ENCODE measurements at places on chromosomes 6 and 20.

DNA sequence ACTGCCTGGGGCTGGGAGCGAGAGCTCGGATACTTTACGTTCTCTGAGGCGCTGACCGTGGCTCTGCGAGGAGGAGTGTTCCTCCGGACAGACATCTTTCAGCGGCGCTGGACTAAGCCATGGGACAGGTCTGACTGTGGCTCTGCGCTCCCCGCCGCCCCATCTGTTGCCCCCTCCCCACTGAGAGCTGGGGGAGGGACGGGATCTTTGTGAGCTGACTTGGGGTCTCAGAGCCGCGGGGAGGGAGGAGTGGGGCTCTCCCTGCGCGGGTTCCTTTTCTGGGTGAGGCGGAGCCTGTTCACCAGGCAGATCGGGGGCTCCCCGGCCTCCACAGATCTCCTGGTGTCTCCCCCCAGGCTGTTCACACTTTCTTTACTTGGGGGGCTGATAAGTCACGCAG is 11.3 kb upstream of the GATA5 start:
- DNase-seq: no peak

GRCh38 chr20:23128461-23129125 is 42.5 kb upstream of the CD93 start:
- no peak for DNase-seq

DNA sequence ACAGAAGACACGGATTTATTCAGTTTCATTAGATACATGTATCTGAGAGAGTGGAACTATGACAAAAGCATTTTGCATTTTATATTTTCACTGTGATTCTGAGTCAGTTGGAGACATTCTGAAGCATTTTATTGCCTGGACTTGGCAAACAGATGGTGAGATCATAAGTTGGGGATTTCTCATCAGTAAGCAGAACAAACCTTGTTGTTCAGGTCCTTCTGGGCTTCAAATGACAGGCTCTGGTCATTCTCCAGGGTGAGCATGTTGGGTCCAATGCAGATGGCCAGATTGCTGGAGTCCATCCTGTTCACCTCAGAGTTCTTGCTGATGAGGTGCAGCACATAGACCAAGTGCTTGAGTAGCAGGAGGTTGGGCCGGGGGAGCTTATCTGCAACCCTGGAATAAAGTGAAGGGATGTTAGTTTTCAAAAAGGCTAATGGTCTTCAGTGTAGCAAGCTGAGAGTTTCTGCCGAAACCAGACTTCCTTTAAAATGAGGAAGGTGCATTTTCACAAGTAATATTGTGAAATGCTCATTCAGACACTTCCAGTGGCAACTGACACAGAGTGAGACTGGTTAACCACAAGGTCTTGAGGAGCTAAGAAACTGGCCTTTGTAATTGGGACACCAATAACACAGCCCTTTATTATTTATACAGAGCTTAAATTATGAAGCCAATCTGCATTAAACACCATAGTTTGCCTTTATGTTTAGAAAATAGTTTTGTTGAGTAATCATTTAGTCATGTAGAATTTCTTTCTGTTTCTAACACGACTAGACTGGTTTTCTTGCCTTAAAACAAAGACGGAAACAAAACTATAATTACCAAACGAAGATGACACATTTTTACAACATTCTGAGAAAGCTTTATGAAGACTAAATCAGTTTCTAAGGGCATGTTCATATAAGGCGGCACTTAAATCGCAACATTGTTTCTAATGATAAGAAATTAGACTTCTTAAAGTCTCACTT is 5.6 kb downstream of the TAGAP start:
- DNase-seq: peak; percentile 69

GRCh38 chr6:115882174-115882573 is 178.5 kb downstream of the FRK start:
- no peak for DNase-seq

DNA sequence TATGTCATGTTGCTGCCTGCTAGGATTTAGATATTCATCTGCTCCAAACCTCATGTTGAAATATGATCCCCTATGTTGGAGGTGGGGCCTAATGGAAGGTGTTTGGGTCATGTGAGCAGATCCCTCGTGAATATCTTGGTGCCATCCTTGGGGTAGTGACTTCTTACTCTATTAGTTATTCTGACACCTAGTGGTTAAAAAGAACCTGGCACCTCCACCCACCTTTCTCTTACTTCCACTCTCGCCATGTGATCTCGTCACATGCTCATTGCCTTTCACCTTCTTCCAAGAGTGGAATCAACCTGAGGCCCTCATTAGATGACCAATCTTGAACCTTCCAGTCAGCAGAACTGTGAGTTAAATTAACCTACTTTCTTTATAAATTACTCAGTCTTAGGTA is 549.4 kb upstream of the SYNCRIP start:
- no peak for DNase-seq

GRCh38 chr20:50281831-50282591 is 91.4 kb downstream of the CEBPB start:
- DNase-seq: no peak

DNA sequence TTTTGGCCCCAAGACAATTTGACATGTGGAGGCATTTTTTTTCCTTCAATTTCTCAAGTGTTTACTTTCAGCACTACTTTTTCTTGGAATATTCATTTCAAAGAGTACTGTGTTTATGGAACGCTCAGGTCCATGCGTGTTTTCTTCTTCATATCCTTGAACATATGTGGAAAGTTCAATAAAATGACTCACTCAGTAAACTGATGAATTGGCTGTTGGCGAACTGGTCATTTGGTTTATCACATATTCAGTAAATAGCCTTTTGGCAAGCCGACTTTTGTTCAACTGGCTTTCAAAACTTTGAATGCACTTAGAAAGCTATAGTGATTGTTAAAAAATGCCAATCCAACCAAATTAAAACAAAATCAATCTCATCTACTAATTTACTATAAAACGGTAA is 964.6 kb upstream of the SLC35B3 start:
- no peak for DNase-seq

GRCh38 chr6:156778454-156779205 is 1.5 kb downstream of the ARID1B start:
- peak; percentile 48 for DNase-seq

GRCh38 chr6:35088281-35089215 is 52.6 kb downstream of the TCP11 start:
- DNase-seq: no peak

GRCh38 chr20:63855363-63856097 is 5.8 kb upstream of the ABHD16B start:
- DNase-seq: no peak

DNA sequence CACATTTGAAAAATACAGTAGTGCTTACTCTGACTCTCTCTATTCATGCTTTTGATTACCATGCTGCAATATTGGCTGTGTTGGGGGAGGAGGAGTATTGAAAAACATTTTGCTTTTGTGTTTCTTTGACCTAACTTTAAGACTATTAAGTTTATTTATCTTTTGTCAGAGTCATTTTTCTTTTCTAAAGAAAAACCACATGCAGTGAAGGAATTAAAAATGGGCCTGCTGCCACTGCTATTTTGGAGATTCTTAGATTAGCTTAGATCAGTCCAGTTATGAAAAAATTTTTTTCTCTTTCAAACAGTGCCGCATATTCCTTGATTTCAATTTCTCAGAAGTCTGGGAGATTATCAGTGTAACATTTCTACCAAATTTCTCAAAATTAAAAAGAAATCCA is 36.1 kb downstream of the BCKDHB start:
- no peak for DNase-seq

DNA sequence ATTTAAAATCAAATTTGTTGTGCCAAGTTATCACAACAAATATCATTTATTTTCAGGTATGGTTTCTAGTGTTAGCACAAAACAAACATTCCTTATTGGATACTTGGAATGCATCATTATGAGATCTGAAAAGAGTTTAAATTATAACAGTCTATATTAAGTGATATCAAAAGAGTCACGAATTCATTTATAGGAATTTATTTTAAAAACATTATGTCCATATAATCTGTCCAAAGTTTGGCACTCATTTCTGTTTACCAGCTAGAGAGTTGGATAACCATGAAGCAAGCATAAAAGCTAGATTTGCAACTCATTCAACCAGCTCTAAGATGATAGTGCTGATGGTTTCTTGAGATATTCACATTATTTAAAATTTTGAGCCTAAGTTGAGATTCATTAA is 453.2 kb downstream of the DOK5 start:
- no peak for DNase-seq

DNA sequence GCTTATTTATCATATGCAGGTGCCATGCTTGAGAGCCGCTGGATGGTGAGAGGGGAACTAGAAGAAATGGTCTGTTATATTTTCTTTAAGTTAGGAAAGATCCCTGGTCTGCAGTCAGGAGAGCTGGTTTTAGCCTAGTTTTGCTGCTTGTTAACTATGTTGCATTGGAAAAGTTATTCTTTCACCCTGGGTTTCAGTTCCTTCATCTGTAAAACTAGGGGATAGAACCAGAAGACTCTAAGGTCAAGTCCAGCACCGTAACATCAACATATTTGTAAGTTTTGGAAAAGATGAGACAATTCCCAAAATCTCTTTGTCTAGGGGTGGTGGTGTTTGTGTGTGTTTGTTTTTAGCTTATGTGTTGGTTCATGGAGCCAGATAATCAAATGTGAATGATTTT is 304.0 kb downstream of the QKI start:
- DNase-seq: no peak

DNA sequence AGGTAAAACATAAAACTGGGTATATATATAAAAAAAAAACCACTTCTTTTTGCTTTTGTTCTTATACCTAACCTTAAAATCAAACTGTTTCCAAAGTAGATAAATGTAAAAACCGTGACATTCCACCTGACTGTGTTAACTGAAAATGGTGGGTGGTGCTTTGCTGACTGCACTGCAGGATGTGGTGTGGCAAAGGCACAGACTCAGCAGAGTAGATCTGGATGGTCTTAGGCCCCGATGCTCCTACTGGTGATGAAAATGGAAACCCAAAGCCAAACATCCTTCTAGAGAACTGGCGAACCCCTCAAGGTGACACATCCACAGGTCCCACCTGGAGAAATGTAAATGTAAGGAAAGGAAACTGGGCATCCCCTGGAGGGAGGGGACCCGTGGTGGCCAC is 8.9 kb downstream of the TGIF2 start:
- peak; percentile 34 for DNase-seq

DNA sequence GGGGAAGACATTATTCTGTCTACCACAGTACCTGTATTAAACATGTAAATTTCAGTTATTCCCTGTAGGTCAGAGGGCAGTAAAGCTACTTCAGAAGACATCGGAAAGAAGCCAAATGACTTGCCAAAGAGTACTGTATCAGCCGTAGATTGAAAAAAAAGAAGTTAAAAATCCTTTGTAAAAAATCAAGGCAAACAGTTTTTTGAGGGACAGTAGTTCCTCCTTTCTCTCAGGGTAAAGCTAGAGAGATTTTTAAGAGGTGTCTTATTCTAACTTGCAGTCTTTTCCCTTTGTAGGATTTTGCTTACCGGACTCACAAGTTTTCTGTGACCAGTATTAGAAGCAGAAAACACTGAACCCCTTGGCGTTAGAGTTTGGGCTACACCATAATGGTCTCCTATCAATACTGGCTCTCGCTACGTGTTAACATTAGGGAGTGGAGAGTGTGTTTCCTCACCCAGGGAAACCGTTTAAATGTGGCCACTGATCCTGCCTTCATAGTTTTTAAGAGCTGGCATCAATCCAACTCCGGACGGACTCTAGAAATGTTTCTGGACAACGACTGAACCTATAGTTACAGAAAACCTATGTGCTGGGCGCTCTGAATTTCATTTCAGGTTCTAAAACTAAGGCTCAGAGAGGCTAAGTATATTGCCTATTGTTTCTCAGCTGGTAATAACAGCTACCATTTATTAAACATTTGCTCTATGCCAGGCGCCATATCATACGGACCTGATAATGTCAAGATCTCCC is 1.3 kb upstream of the ASXL1 start:
- DNase-seq: no peak

GRCh38 chr6:12748411-12748810 is 31.8 kb downstream of the PHACTR1 start:
- DNase-seq: no peak
